ENCODE measurements at places on chromosomes 2 and 18.

- DNase-seq: no peak
Measured at GRCh38 chr2:74378007-74378406, 2.1 kb downstream of the DCTN1 start.

DNA sequence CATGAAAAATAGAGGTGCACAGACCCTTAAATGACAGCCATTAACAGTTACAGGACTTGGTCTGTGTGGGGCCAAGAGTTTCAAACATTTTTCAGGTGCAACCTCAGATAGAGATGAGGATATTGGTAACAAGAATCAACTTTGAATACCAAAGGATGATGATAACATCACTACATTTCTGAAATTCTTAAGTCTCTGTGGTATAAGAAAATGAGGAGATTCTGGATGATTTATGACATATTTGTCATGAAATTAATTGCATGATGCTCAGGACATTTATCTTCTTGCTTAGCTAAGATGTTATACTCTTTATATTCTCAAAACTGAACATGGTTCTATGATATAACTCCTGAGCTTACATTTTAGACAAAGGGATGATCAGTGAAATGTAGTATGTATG is 471.8 kb upstream of the CWC22 start:
- DNase-seq: no peak

GRCh38 chr2:239687441-239687840 is 286.6 kb upstream of the HDAC4 start:
- DNase-seq: no peak

DNA sequence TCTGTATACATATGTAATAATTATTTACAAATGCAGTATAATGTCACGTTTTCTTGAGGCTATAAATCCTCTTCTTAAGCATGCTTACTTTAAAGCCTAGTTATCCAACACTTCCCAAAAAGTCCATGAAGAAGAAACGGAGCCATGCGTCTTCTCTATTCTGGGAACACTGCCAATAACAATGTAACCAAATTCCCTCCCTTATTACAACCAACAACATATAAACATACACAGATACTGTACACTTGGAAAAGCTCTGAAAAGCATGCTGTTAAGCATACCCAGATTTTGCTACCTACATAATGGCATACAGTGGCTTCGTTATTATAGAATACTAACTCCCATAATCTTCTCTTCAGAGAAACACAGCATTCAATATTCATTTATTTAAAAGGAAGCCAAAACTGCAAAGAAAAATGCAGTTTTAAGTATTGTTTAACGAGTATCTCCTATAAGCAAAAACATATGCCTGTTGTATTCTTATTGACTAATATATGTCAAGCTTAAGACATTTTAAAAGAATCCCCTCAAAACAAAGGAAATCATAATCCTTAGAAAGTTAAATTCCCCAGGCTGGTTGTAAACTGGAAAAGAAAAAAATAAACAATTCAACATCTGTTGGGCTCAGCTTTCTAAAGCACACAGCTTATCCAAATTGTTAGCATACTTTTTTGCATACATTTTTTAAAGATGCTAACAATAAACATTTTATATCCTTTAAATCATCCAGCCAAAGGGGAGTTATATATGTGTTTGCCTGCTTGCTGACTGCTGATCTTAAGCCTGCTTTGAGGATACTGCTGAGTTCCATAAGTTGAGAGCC is 83.4 kb downstream of the SLC25A12 start:
- DNase-seq: no peak

- DNase-seq: no peak
Measured at GRCh38 chr2:17107151-17107550, 411.1 kb downstream of the RAD51AP2 start.
